ENCODE measurements at places on chromosomes 13 and 19.

- DNase-seq: no peak
Observed at GRCh38 chr13:98915563-98915962, 62.3 kb downstream of the DOCK9 start.

GRCh38 chr19:17302391-17303166 lies 646 bp downstream of the ABHD8 start:
- DNase-seq: no peak

DNA sequence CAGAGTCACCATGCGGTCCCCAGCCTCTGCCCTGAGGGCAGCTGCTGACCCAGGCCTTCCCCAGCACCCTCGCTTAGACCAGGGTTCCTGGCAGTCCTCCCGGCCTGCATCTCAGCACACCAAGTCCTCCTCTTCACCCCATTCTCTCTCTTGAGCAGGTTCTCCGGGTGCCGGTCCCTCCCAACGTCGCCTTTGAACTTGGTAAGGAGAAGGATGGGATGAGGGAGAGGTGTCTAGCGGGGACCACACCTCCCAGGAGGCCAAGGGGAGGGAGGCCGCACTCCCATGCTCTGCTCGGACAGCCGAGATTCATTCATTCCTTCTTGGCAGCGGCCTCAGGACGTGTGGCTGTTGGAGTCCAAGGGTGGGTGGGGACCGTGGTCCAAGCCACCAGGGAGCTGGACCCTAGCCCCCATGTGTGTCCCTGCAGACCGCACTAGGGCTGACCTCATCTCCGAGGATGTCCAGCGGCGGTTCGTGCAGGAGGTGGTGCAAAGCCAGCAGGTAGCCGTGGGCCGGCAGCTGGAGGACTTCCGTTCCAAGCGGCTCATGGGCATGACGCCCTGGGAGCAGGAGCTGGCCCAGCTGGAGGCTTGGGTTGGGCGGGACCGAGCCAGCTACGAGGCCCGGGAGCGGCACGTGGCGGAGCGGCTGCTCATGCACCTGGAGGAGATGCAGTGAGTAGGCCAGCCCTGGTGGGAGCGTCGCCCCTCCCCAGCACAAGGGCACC lies 9.4 kb downstream of the ARHGEF1 start:
- no peak for DNase-seq

- no peak for DNase-seq
Observed at GRCh38 chr19:52217576-52217975, 27.7 kb downstream of the PPP2R1A start.

- no peak for DNase-seq
Observed at GRCh38 chr13:54852831-54853230, 1824.2 kb downstream of the OLFM4 start.

GRCh38 chr13:105990256-105990958 lies 545.1 kb downstream of the EFNB2 start:
- DNase-seq: no peak

- DNase-seq: no peak
Observed at GRCh38 chr13:54636231-54636630, 1607.6 kb downstream of the OLFM4 start.

Data from Calu3 (cell line).